ENCODE measurements at places on chromosomes 5 and 9.
A peak's percentile ranks its signal among the peaks of the same experiment; 100 is the strongest.

DNA sequence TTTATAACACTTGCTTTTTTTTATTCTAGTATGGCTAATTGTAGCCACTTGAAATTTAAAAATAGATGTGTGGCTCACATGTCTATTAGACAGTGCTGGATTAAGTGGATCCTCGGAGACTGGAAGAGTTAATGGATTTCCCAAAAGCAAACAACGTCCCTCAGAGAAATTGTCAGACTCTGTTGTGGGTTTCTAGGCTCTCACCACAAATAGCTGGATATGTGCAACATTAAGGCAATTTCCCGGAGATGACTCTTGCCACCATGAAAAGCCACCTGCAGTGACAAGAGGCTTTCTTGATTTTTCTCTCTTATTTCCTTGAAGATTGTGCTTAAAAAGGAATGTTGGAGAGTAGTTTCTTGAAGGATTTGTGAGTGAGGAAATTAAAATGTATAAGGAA lies 43.2 kb downstream of the TMEM167A start:
- H3K36me3 ChIP-seq: no peaks in the 10 kb centered on the region
- no peaks in the 10 kb centered on the region for H3K27me3 ChIP-seq
- no peak overlapping the region for H3K27ac ChIP-seq
- peaks cover 33% of the 10 kb centered on the region for H3K4me1 ChIP-seq
- DNase-seq: no peak

GRCh38 chr9:115653171-115653606 lies 500.4 kb upstream of the PAPPA start:
- no peaks in the 10 kb centered on the region for H3K4me1 ChIP-seq
- H3K27me3 ChIP-seq: peaks cover 7% of the 10 kb centered on the region
- no peak overlapping the region for H3K4me3 ChIP-seq
- H3K36me3 ChIP-seq: no peaks in the 10 kb centered on the region
- DNase-seq: no peak

GRCh38 chr5:139177809-139178588 lies 20.2 kb downstream of the SIL1 start:
- peaks cover 30% of the 10 kb centered on the region for H3K4me1 ChIP-seq
- no peaks in the 10 kb centered on the region for H3K36me3 ChIP-seq
- DNase-seq: no peak
- no peaks in the 10 kb centered on the region for H3K27me3 ChIP-seq
- H3K4me3 ChIP-seq: no peak overlapping the region
- H3K27ac ChIP-seq: peak overlapping the region; percentile 61

DNA sequence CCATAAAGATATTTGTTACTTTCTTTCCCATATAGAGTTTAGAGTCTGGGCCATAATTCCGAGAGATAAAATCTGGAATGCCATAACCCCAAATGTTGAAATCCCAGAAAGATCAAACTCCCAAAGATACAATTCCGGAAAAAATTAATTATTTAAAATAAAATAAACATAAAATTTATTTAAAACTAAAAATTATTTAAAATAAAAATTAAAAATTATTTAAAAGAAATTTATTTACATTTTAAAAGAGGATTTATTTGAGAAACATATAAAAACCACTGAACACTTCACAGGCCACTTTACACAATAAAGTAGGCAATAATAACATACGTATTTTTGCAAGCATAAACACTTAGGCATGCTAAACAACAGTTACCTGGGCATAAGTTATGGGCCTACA lies 57.9 kb downstream of the SHC3 start:
- DNase-seq: no peak
- no peaks in the 10 kb centered on the region for H3K27me3 ChIP-seq
- no peak overlapping the region for H3K27ac ChIP-seq

GRCh38 chr5:146706321-146706972 lies 172.1 kb downstream of the PPP2R2B start:
- peak; percentile 17 for DNase-seq
- H3K27ac ChIP-seq: no peak overlapping the region
- H3K36me3 ChIP-seq: no peaks in the 10 kb centered on the region
- H3K4me1 ChIP-seq: peaks cover 15% of the 10 kb centered on the region
- no peak overlapping the region for H3K4me3 ChIP-seq
- H3K27me3 ChIP-seq: no peaks in the 10 kb centered on the region

- H3K27me3 ChIP-seq: peaks cover 54% of the 10 kb centered on the region
- no peak within 1 kb of the TSS for H3K27ac ChIP-seq
- H3K4me3 ChIP-seq: peak within 1 kb of the TSS; percentile 68
- peaks cover 29% of the 10 kb centered on the region for H3K4me1 ChIP-seq
These were observed at the start of gene PRR16 for GRCh38 chr5:120463991-120464626. TSS of gene PRR16 (plus strand) at chr5:120464300.

DNA sequence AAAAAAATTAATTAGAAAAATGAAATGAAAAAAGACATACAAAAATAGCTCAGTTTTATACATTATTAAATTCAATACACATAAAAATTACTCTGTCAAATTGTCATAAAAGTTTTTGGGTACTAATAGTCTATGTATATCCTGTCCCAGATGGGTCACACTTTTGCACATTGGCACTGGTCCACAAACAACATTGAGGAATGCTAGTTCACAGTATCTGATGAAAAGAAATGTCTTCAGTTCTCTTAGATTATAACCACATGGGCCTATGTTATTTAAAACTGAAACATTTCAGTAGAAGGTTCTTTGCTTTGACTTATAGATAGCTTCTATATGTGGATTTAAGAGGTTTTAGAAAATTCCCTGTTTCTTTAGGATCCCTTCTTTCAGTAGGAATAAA lies 39.8 kb downstream of the LNPEP start:
- no peaks in the 10 kb centered on the region for H3K4me1 ChIP-seq
- no peak overlapping the region for H3K4me3 ChIP-seq
- DNase-seq: no peak
- H3K27ac ChIP-seq: no peak overlapping the region

- no peak overlapping the region for H3K27ac ChIP-seq
- H3K36me3 ChIP-seq: no peaks in the 10 kb centered on the region
- no peaks in the 10 kb centered on the region for H3K27me3 ChIP-seq
- DNase-seq: no peak
- H3K4me1 ChIP-seq: peaks cover 8% of the 10 kb centered on the region
These were observed 18.4 kb downstream of the ENG start for GRCh38 chr9:127835991-127836516.

GRCh38 chr9:132055756-132056155 lies 23.9 kb downstream of the MED27 start:
- no peak overlapping the region for H3K27ac ChIP-seq
- H3K27me3 ChIP-seq: no peaks in the 10 kb centered on the region
- no peak for DNase-seq
- no peak overlapping the region for H3K4me3 ChIP-seq
- no peaks in the 10 kb centered on the region for H3K36me3 ChIP-seq

DNA sequence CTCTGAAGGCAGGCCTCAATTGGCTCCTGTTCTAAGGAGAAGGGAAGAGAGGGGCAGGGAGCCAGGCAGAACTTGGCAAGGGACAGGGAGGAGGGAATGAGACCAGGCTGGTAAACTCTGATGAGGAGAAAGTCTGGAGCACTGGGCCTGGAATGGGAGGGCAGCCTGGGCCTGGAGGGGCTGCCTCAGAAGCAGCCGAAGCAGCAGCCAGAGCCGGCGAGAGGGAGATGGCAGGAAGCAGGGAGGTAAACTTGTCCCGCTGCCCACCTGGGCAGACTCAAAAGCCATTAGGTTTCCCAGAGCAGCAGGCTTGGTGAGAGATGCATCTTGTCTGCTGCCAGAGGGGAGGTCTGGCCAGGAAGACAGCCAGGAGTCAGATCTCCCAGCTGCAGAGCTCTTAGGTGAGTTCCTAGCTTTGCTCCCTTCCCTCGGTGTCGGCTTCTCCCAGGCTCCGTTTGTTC lies 37.0 kb upstream of the CRB2 start:
- H3K27ac ChIP-seq: no peak overlapping the region
- no peak overlapping the region for H3K4me3 ChIP-seq
- no peak for DNase-seq
- no peaks in the 10 kb centered on the region for H3K36me3 ChIP-seq
- peaks cover 6% of the 10 kb centered on the region for H3K4me1 ChIP-seq

DNA sequence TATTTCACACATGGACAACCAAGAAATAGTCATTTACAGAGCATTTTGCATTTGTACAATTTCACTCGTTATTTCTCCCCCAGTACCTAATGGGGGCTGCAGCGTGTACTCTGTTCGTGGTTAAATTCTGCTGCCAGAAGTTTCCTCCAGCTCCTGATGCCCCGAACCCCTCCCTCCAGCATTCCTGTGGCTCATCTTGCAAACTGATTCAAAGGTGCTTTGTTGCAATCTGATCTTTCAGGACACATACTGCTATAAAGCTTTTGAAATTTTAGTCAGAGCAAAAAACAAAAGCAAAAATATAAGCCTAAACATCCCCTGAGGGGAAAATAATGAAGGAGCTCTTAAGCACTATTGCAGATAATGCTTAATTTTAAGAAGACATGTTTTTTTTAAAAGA lies 27.7 kb downstream of the UBLCP1 start:
- no peaks in the 10 kb centered on the region for H3K27me3 ChIP-seq
- H3K4me1 ChIP-seq: no peaks in the 10 kb centered on the region
- no peak overlapping the region for H3K4me3 ChIP-seq
- H3K36me3 ChIP-seq: no peaks in the 10 kb centered on the region
- no peak overlapping the region for H3K27ac ChIP-seq

- H3K27ac ChIP-seq: no peak overlapping the region
- no peaks in the 10 kb centered on the region for H3K36me3 ChIP-seq
- H3K27me3 ChIP-seq: no peaks in the 10 kb centered on the region
- H3K4me1 ChIP-seq: peaks cover 6% of the 10 kb centered on the region
- DNase-seq: no peak
These were observed 592.5 kb downstream of the CCDC171 start for GRCh38 chr9:16145196-16145950.

GRCh38 chr5:137078171-137078665 lies 420.9 kb downstream of the SPOCK1 start:
- H3K27me3 ChIP-seq: no peaks in the 10 kb centered on the region
- peaks cover 12% of the 10 kb centered on the region for H3K4me1 ChIP-seq
- H3K27ac ChIP-seq: no peak overlapping the region
- DNase-seq: no peak
- no peaks in the 10 kb centered on the region for H3K36me3 ChIP-seq
- no peak overlapping the region for H3K4me3 ChIP-seq

GRCh38 chr5:56319526-56320181 lies 86.5 kb upstream of the ANKRD55 start:
- no peaks in the 10 kb centered on the region for H3K4me1 ChIP-seq
- no peaks in the 10 kb centered on the region for H3K27me3 ChIP-seq
- no peak overlapping the region for H3K27ac ChIP-seq

DNA sequence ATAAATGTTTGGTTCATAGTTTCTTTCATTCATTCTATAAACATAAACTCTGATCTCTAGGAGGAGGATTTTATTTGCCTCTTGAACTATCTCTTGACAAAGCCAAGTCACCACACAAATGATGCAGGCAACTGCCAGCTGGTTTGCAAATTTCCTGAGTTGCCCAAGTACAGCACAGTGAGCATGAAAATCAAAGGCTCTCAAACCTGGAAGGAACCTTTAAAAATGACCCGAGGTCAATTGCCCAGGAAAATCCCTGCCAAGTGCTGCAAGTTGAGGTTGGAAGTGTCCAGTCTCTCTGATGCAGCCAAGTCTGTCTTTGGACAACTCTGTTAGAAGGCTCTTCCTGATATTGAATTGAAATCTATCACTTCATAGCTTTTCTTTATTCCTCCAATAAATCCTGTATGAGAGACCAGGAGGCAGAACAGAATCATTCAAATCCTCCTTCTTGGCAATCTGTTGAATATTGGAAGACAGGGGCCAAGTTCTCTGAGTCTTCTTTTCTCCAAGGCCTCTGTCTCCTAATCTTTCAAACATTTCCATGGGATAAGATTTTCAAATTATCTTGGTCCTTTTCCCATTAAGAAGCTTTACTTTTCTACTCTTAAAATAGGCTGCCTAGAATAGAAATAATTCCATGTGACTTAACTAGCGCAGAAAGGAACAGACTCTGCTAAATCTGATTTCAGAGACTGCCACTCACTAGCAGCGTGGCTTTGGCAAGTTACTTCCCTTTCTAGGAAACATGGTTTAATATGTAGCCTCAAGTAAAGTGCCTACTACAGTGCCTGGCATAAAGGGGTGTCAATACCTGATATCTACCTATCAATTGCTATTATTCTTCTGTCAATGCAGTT lies 159.2 kb downstream of the SNX18 start:
- no peaks in the 10 kb centered on the region for H3K4me1 ChIP-seq
- DNase-seq: no peak
- H3K27ac ChIP-seq: no peak overlapping the region
- no peaks in the 10 kb centered on the region for H3K27me3 ChIP-seq
- H3K36me3 ChIP-seq: no peaks in the 10 kb centered on the region

GRCh38 chr5:73974871-73975360 lies 348.9 kb downstream of the ARHGEF28 start:
- H3K27me3 ChIP-seq: no peaks in the 10 kb centered on the region
- no peak for DNase-seq
- H3K4me3 ChIP-seq: no peak overlapping the region
- no peaks in the 10 kb centered on the region for H3K4me1 ChIP-seq

DNA sequence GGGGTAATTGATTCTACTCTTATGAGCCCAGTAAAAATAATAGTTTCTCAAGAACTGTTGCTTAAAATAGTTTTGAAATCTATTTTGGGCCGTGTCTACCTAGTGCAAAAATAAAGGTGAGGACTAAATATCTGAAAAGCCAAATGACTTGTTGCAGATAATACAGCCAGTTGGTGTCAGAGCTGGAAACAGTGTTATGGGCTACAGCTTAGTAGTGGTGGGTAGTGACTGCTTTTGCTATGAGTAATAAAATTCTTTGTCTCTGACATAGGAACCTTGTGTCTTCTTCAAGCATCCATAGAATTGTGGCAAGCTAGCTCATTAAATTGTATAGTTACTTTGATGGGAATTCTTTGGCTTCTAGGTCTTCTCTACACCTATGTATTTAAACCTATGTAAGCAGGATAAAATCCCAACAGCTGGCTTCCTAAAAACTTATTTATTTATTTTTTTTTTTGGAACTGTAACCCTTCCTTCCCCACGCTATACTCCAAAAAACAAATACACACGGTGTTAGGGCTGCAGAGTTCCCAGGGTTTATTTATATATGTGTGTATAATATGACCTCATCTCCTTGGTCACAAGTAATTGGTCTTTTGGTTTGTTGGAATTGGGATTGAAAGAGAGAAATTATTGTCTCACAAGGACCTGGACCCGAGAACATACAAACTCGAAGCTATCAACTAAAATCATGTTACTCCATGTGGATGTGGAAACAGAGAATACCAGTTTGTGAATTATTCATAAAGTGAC lies 138.0 kb downstream of the NUDT12 start:
- no peak overlapping the region for H3K4me3 ChIP-seq
- DNase-seq: no peak
- no peaks in the 10 kb centered on the region for H3K36me3 ChIP-seq
- H3K27ac ChIP-seq: no peak overlapping the region
- no peaks in the 10 kb centered on the region for H3K4me1 ChIP-seq

GRCh38 chr9:19998823-19999455 lies 210.1 kb upstream of the SLC24A2 start:
- DNase-seq: no peak
- no peaks in the 10 kb centered on the region for H3K4me1 ChIP-seq
- no peaks in the 10 kb centered on the region for H3K36me3 ChIP-seq
- no peak overlapping the region for H3K4me3 ChIP-seq

- no peaks in the 10 kb centered on the region for H3K27me3 ChIP-seq
- no peak overlapping the region for H3K27ac ChIP-seq
- H3K4me3 ChIP-seq: no peak overlapping the region
- no peak for DNase-seq
These were observed 25.0 kb downstream of the ABHD17B start for GRCh38 chr9:71886015-71886414.

GRCh38 chr9:128438343-128439109 lies 17.3 kb upstream of the ODF2 start:
- H3K4me1 ChIP-seq: no peaks in the 10 kb centered on the region
- H3K27me3 ChIP-seq: peaks cover 9% of the 10 kb centered on the region
- no peak overlapping the region for H3K27ac ChIP-seq
- no peak overlapping the region for H3K4me3 ChIP-seq
- no peaks in the 10 kb centered on the region for H3K36me3 ChIP-seq

All from neural progenitor cell (in vitro differentiated cells).